ENCODE measurements at places on chromosomes 4 and X.

- no peak for DNase-seq
Measured at GRCh38 chr4:128861856-128862518, 52.5 kb downstream of the JADE1 start.

DNA sequence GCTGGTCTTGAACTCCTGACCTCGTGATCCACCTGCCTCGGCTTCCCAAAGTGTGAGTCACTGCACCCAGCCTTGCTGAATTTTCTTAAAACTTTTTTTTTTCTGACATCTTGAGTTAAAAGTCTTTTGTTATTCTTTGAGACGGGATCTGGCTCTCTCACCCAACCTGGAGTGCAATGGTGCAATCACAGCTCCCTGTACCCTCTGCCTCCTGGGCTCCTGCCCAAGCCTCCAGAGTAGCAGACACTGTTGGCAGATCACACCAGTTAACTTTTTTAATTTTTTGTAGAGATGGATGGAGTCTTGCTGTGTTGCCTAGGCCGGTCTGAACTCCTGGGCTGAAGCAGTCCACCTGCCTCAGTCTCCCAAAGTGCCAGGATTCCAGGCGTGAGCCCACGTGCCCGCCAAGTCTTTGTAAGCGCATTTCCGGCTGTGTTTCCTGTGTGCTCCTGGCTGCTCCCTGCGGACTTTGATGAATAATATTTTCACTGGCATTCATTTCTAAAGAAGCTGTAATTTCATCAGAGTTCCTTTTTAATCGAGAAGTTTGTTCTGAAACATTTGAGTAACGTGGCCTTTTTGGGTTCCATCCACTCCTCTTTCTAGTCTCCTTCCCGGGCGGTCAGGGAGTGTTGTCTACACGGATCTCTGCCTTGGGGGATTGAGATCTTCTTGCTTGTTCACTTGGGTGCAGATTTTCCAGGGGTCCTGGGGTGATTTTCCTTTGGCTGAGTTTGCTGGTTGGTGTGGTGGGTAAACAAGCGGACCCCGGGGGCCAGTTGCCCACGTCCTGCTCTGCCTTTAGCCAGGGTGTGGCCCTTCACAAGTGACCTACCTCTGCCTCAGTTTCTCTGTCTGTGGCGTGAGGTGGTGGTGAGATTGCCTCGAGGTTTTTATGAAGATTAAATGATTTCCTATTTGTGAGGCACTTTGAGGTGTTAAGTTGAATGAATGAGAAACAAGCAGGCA is 44.4 kb downstream of the PCGF3 start:
- DNase-seq = peak; percentile 80

DNA sequence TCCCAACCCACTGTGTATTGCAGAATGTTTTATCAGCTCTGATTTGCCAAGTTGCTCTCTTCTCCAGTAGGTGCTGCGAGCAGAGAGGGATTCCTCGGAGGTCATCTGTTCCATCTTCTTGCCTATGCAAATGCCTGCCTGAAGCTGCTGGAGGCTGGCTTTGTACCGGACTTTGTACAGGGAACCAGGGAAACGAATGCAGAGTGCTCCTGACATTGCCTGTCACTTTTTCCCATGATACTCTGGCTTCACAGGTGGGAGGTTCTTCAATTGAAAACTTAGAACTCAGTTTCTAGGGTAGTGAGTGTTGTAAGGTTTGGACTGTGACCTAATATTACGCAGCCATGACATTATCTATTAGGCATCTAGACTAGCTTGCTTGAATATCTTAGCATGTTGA is 24.9 kb downstream of the AR start:
- no peak for DNase-seq

GRCh38 chrX:43702660-43703059 is 46.6 kb downstream of the MAOA start:
- DNase-seq = no peak

- DNase-seq = no peak
Measured at GRCh38 chr4:118904418-118904817, 15.8 kb downstream of the SYNPO2 start.

- DNase-seq = peak; percentile 69
Measured at GRCh38 chr4:17128268-17128667, 229.8 kb upstream of the LDB2 start.

GRCh38 chrX:110671068-110671803 is 124.4 kb downstream of the CHRDL1 start:
- DNase-seq = peak; percentile 3

DNA sequence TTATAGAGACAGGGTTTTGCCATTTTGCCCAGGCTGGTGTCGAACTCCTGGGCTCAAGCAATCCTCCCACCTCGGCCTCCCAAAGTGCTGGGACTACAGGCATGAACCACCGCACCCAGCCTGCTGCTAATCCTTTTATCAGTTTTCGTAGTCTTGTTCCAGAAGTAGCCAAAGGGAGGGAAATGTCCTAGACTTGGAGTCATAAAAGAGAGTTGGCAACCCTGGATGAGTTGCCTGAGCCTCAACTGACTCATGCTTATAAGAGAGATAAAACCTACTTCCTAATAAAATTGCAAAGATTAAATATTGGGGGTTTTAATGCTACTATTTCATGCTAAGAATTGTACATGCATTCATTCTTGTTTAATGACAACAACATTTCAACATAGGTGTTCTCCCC is 44.3 kb downstream of the CD40LG start:
- peak; percentile 43 for DNase-seq

DNA sequence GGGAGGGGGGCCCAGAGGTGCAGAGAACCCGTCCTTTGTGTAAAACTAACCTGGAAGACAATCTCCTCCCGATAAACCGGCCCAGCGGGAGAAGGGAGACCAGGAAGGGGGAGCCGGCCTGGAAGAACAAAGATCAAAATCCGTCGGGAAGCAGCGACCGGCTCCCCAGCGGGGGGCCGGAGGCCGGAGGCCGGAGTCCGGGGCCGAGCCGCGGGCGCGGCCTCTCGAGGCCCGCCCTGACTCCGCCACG is 552 bp downstream of the ZDHHC9 start:
- DNase-seq = no peak

DNA sequence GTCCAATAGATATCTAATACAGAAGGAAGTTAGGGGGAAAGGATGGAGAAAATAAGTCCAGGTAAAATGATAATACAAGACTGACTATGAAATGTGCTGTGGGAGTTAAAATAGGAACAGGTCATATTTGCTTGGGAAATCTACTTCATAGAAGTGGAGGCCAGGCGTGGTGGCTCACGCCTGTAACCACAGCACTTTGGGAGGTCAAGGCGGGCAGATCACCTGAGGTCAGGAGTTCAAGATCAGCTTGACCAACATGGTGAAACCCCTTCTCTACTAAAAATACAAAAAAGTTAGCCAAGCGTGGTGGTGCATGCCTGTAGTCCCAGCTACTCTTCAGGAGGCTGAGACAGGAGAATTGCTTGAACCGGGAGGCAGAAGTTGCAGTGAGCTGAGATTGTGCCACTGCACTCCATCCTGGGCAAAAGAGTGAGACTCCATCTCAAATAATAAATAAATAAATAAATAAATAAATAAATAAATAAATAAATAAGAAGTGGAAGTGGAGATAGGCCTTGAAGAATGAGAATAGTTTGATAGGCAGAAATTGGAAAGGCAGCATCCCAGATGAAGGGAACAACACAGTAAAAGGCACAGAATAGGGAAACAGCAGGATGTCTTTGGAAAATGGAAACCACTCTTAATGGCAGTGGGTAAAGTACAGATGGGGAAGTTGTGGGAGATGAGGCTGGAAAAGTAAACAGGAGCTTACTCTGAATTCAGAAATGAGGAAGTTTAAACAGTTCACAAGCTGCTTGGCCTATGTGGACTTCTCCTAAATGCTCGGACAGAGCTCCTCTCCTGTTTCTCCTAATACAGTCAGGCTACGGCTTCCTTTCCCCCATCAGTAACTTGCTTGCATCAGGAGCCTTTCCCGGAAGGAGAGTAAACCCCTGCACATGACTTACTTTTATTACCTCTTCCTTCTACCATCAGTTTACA is 15.1 kb upstream of the GK start:
- DNase-seq = no peak

DNA sequence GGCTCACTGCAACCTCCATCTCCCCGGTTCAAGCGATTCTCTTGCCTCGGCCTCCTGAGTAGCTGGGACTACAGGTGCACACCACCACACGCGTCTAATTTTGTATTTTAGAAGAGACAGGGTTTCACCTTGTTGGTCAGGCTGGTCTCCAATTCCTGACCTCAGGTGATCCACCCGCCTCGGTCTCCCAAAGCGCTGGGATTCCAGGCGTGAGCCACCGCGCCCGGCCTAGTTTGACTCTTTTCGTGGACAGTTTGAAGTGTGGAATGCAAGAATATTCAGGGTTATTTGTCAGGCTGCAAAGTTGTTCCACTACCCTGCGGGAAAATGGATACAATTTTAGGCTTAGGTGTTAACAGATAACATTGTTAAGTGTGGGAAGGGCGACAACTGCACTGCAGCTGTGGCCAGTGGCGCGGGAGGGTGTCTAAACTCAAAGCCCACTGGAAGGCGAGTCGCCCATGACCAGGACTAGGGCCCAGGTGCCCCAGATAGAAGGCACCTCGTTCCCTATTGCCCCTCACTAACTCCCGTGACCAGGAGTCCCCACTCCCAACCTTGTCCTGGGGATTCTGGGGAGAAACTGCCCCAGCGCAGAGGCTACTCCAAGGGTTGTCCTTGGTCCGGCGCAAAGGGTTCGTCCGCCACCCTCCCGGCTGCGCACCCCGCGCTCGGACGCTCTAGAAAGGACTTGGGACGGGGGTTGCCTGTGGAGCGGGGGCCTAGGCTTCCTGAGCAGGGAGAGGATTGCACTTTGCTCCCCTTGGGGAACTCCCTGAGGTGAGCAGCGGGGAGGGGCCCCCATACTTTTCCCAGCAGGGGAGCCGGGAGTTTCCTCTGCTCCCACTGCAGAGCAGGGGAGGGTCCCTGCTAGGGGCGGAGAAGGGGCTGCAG is 1.1 kb upstream of the CD99 start:
- DNase-seq = no peak

DNA sequence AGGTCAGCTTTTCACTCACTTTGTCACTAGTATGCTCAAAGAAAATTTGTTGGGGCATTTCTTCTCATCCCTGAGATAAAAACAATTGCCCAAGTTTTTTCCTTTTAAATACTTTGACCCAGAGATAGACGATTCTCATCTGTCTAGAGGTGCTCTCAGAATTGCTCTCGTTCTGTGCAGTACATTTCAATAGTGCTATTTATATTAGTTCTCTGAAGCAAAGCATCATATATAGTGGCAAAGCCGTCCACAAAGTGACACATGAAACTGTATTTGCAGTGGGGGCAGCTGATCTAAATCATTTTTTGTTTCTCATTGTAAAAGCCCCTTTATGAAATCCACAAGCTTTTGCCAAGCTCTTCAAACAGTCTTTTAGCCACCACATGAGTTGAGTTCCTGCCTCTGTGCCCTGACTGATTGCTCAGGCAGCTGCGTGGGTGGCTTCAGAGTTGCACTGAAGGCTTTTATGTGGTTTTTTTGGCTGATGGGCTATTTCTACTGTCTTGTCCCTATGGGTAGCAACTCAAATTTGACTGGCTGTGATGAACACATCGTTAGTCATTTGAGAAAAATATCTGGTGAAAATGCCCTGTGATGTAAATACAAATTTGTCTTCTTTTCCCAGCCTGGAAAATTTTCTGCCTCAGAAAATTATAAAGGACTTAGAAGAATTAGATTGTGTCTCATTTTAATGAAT is 119.1 kb upstream of the OTUD4 start:
- peak; percentile 46 for DNase-seq

DNA sequence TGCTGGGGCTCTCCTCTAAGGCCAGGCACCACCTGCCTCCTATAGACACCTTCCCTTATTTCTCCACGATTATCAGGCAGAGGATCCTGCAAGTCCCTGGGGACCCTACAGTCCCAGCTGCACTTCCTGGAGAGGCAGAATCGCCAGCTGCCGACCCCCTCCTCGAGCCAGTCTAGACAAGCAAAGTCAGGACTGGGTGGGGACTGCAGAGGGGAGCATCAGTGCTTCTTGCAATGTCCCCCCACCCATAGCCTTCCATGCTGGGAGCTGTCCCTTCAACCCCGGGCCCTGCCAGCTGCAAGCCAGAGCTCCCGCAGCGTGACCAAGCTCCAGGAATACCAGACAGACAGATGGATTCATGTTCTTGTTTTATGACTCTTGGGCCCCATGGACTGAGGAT is 1.4 kb upstream of the CRMP1 start:
- DNase-seq = no peak

- DNase-seq = no peak
Measured at GRCh38 chr4:67292636-67293035, 252.7 kb downstream of the CENPC start.

GRCh38 chrX:25158635-25159034 is 142.9 kb upstream of the ARX start:
- DNase-seq = peak; percentile 25

GRCh38 chrX:150771116-150771515 is 77.9 kb downstream of the MTMR1 start:
- no peak for DNase-seq

- DNase-seq = no peak
Measured at GRCh38 chr4:151256134-151256533, 20.8 kb upstream of the PRSS48 start.
